Progenitor cell of endocrine pancreas (in vitro differentiated cells): ENCODE measurements at places on chromosomes 1 and 21. TPM values are rescaled to one million over a fixed set of nuclear protein-coding genes. Genes with fewer than 3 reads are reported as not detected.

Gene NTMT2
- total RNA-seq, result not detected in 2 replicates

Gene TMEM52
- total RNA-seq, result 1.8 and 1.9 TPM in 2 replicates

Gene STIL
- 14.8 TPM in 2 replicates for total RNA-seq

Gene CYP4X1
- total RNA-seq, result 0.24 and 0.80 TPM in 2 replicates

Gene CAP1
- 154 and 179 TPM in 2 replicates for total RNA-seq

Gene ERMAP
- 10.4 and 12.9 TPM in 2 replicates for total RNA-seq

GRCh38 chr21:35652872-35653271, 407.5 kb downstream of the SETD4 start:
- no peak for DNase-seq

GRCh38 chr1:244030481-244031040, 20.5 kb upstream of the ZBTB18 start:
- DNase-seq, result no peak

DNA sequence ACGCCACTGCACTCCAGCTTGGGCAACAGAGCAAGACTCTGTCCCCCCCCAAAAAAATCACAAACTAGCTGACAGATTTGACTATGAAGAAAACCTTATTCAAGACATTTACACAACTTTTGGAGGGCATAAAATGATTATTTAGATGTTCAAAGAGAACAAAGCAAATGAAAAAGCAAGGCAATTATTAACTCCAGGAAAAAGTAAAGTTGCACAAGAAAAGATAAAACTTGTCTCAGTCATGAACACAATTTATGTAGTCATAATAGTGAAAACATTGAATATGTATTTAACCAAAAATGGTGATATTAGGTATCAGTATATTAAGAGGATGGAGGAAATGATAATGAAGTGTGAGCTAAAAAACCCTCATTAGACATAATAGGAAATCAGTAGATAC, 11.9 kb upstream of the TARDBP start:
- no peak for DNase-seq

- no peak for DNase-seq
These were observed 56.4 kb downstream of the SPATA17 start for GRCh38 chr1:217687511-217687910.
